ENCODE measurements at places on chromosomes 13 and 19. TPM values are rescaled to one million over a fixed set of nuclear protein-coding genes. Genes with fewer than 3 reads are reported as not detected.

- no peak for DNase-seq
Measured at GRCh38 chr19:50214699-50215543, 11.5 kb downstream of the MYH14 start.

GRCh38 chr13:83183439-83184149, 698.7 kb downstream of the SLITRK1 start:
- DNase-seq, result no peak

- no peak for DNase-seq
Measured at GRCh38 chr13:27339299-27339698, 68.7 kb downstream of the RASL11A start.

- DNase-seq, result no peak
Measured at GRCh38 chr13:37816276-37816675, 53.3 kb downstream of the TRPC4 start.

Gene APOC4
- not detected for total RNA-seq

DNA sequence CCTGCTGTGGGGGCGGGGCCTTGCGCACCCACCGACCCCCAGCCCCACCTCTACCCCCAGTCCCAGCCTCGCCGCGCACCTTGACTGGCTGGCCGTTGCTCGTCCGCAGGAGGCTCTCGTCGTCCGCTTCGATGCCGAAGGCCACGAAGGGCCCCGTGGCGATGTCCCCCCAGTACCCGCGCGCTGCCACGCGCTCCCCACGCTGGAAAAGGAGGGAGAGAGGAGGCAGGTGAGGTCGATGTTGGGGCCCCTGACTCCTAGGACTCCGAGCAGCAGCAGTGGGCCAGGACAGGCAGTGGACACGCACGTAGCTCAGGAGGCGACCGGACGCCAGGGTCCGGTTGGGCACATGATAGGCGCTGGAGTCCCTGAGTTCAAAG, 3.4 kb upstream of the TNNI3 start:
- DNase-seq, result no peak

Measured in cardiac septum (tissue), 1 donor.